EL (cell line): ENCODE measurements at places on chromosomes 11 and 22.

DNA sequence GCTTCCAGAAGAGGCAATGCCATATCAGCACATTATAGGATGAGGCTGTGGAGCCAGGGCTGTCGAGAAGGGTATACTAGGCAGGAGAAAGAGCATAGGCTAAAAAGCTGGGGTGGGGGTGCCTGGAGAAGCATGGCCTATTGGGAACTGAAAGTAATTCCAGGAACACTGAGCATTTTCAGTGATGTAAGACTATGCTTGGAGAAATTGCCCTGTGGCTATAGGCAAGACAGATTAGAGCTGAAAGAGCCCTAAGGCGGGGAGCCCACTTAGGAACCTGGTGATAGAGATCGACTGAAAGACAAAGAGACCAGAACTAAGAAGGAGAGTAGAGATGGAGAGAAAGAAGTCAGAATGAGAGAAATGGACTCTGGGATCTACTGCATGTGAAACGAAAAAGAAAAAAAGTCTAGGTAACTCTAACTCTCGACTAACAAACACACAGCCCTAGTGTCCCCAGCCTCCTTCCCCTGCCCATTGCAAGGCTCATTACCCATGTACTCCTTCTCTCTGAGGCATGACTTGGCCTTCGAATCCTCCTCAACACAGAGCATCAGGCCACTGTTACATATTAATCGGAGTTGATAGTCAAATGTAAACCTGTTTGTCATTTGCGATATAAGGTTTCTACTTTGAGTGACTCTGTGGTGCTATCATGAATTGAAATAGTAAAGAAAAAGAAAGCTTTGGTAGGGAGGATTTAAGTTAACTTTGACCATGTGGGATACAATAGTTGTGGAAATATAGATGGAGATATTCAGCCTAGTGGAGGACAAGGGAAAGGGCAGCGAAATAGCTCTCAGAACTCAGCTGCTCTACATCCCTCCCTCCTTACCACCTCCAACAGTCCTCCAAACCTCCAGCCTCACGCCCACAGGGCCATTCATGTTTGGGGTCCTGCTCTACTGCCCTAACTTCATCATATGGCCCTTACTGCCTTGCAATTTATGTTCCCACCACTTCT is 52.3 kb upstream of the BMAL1 start:
- DNase-seq = no peak

- DNase-seq = no peak
These were observed 30.7 kb upstream of the LMO1 start for GRCh38 chr11:8294251-8294935.

GRCh38 chr11:118608360-118609227 is 1.2 kb downstream of the PHLDB1 start:
- DNase-seq = peak; percentile 83

DNA sequence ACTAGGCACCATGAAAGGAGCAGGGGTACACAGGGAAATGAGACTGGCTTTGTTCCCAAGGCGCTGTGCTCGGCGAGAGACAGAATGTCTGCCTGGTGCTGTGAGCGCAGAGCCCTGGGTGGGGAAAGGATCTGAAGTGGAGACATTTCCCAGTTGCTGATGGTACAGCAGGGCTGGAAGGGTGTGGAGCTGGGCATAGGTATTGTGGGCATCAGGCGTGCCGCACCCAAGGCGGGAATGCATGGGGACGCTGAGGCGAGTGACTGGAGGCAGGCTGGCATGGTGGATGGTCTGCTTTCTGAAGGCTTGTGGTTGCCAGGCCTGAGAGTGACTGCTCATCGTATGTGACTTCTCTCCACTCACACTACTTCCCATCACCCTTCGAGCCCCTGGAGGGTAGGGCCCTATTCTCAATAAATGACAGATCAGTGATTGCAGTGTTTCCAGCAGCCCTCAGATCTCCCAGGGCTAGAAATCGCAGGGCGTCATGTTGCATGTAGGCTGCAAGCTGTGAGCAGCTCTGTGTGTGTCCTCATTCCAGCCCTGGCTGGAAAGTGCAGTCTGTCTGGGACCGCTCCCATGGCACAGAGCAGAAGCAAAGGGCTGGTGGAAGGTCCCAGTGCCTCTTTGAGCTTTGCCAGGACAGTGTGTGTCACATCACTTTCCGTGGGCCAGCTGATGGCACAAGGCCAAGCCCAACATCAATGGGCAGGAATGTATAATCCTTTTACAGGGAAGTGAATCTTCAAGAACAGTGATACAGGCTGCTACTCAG is 67.7 kb downstream of the TBC1D22A start:
- DNase-seq = peak; percentile 74

DNA sequence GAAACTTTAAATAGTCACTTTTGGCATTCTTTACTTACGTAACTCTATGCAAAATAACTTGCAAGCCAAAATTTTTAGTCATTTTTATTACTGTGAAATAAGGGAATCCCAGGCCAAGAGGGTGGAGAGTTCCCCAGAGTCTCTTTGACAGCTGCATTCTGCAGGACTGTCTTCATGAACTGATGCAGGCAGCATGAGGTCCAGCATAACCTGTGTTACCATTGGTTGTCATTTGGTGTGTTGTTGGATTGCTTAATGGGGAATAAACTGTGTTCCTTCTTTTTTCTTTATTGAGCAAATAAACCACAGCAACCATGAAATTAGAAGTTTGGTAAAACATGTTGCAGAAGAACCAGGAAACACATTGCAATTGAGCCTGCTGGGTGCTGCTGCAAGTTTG is 24.6 kb downstream of the MMP27 start:
- peak; percentile 37 for DNase-seq

- no peak for DNase-seq
These were observed 350.5 kb downstream of the CNTN5 start for GRCh38 chr11:99371257-99371656.

DNA sequence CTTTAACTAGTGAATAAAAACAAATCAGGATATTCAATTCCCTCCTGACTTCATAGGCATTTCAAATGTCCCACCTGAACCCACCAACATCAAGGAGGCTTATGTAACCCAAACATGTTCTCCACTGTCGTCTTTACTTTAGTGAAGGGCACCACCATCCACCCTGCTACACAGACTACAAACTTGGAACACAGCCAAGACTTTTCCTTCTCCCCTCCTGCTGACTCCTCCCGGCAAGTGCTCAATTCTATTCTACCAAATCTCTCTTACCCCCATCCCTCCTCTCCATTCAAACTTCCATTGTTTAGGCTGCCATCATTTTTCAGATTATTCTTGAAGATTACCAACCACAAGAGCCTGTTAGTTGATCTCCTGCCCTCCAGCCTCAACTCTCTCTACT is 24.3 kb downstream of the SAAL1 start:
- no peak for DNase-seq

GRCh38 chr11:118087931-118088330 is 1.2 kb upstream of the SMIM35 start:
- no peak for DNase-seq

- no peak for DNase-seq
These were observed 327.7 kb downstream of the TENM4 start for GRCh38 chr11:79113054-79113690.

- DNase-seq = no peak
These were observed 110.0 kb downstream of the KIRREL3 start for GRCh38 chr11:126890561-126890960.

DNA sequence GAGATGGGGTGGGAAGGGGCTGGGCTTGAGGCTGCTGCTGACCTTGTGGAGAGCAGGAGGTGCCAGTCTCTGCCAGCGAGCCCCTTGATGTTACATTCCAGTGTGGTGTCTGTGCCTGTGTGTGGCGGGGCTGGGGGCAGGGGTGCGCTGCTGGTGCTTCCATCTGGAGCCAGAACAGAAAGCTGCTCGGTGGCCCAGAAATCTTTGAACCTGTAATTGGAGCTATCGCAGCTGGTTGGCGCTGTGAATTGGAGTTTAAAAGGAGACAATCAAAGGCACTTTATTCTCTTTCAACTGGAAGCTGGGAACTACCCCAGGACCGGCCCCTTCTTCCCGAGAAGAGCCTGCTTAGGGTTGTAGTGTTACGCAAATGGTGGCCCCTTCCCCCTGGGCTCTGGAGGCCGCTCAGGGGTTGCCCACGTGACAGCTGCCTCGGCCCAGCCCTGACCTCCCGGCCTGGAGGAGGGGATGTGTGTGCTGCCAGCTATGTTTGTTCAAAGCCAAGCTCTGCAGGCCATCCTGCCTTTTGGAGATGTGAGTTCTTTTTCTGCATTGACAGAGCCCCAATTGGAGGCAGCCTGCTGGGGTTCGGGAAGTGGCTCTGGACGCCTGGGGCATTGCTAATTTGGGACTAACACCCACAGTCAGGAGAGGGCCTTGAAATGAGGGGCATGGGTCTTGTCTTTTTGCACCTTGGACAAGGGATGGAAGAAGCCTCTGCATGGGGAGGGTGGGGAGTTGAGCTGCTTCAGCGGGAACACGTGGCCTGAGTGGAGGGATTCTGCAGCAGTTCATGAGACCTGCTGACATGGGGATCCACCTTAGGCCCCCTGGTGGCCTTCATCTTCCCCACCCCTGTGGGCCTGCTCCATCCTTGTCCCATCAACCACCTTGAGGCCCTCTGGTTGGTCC is 14.0 kb upstream of the ARSA start:
- no peak for DNase-seq

DNA sequence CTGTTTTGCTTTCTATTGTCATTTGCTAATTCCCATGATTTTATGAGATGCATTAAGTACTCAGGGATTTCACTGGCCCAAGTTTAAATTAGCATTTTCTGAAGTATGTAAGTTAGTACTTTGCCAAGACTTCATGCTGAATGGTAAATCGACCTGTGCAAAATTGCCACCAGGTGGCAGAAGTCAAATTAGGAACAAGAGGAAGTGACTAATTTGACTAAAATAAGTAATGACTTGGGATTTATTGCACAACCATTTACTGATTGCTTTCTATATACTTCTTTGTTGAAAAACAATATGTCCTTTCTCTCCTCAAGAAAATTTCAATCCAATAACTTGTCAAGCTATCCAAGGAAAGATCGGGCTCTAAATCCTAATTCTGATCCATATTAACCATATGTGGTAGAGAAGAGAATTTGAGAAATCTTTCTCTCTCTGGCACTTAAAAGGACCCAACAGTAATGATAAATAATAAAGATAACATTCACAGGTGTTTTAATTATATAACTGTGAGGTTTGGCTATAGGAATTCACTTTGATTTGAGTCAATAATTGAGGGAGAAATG is 253.7 kb upstream of the CHORDC1 start:
- peak; percentile 1 for DNase-seq

GRCh38 chr11:38274031-38274430 is 1676.0 kb upstream of the RAG2 start:
- DNase-seq = peak; percentile 40

- DNase-seq = no peak
These were observed 594 bp upstream of the POU2AF1 start for GRCh38 chr11:111379602-111380136.

DNA sequence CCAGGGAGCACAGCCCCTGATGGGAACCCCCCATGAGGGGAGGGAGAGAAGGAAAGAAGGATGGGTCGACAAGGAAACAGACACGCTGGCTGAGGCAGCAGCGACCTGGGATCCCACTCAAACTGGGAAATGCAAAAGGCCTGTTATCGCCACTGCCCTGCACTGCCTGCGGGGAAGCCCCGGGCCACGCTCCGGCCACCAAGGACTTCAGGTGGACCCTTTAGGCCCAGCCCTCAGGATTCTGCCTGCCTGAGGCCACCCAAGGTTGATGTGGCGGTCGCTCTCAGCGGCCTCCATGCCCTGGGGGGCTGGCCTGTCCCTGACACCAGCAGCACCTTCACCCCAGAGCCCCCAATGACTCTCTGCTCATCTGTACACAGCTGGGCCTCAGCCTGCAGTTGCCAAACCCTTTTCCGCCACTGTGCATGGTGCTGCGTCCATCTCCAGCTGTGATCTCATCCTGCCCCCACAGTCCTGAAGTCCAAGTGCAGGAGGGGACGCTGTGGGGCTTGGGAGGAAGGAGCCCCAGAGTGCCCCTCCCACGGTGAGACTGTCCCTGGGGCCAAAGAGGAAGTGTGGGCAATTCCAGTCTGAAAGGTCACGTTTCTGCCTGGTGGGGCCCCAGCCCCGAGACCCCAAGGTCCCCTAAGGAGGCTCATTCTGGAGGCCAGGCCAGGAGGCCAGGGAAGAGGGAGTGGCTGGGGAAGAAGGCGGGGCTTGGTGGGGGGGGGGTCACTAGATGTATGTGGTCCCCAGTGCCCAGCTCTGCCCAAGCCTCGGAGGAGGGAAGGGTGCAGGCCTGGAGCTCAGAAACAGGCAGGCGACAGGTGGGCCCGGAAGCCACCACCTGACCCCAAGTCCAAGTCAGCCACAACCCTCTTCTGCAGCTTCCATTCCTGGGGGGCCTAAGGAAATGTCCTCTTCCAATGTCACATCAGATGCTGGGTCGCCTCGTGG is 31.6 kb downstream of the OSBPL5 start:
- no peak for DNase-seq

DNA sequence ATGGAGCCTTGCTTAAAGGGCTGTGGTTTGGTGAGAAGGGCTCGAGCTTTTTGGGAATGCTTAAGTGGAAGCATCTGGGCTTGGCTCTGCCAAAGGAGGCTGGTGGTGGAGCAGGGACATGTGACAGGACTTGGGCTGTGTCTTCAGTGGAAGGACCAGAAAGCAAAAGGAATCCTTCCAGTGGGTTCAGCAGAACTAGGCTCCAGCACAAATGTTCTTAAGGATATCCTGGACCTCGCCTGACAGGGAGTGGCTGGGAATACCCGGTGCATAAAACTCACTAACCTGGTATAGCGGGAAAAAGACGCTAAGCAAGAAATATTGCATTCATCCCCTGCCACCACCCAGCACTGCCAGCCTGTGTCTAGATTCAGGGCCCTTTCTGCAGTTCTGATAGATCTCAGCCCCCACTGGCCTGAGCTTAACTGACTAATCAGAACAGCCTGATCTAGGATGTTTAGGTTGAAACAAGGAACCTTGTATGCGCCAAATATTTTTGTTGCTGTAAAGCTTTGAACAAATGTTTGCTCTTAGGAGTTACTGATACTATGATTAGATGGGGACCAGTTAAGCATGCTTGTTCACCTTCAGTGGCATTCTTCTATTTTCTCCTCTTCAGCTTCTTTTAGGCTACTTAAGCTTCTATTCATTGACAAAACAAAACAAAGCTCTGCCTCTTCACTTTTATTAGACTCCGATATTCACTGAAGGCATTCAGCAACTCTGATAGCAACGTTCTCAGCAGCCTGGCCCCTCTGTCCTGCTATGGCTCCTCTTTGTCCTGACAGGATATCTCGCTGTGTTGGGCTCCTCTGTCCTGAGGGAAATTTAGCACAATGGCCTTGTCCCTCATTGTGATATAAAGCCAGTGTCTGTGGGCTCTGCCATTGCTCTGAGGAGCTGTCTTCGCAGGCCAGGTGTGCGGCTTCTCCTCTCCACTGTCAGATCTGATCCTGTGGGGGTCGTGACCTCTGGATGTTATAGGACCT is 25.0 kb downstream of the PPFIBP2 start:
- no peak for DNase-seq

GRCh38 chr22:32127904-32128303 is 31.2 kb downstream of the C22orf42 start:
- DNase-seq = no peak

- DNase-seq = no peak
These were observed 627.3 kb downstream of the METTL15 start for GRCh38 chr11:28735511-28735910.

GRCh38 chr22:22031183-22031945 is 48.8 kb upstream of the TOP3B start:
- DNase-seq = no peak

GRCh38 chr11:85756401-85757200 is 54.3 kb downstream of the SYTL2 start:
- no peak for DNase-seq
